H1 (cell line): ENCODE measurements at places on chromosomes 4 and X. TPM values are rescaled to one million over a fixed set of nuclear protein-coding genes. Genes with fewer than 3 reads are reported as not detected.

Gene PNCK
- total RNA-seq = 4.3 and 6.2 TPM in 2 replicates

Gene OTUD6A
- total RNA-seq = 0.17 TPM in 1 of 2 replicates, not detected in the other

GRCh38 chrX:132940727-132941327 lies 17.6 kb downstream of the HS6ST2 start:
- no peak for DNase-seq

- DNase-seq = no peak
These were observed 381.9 kb downstream of the PRDM5 start for GRCh38 chr4:120540625-120541024.

DNA sequence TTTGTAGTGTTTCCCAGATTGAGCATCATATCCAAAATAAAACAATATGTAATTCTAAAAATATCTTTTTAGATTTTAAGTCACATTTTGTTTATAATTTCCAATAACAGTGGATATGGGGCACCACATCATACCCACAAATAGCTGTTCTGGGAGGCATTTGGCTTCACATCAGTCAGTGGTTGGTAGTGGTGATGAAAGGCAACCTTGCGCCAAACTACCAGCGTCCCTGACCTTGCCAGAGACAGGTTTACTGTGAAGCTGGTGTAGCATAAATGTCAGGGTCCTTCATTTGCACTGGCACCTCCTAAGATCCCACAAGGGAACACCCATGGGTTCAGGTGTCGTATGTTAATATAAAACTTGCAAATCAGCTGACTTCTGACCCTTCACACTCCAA lies 222.2 kb downstream of the DCTD start:
- DNase-seq = no peak
